Ovary (tissue), 10 donors: ENCODE measurements at places on chromosomes 13 and 19. TPM values are rescaled to one million over a fixed set of nuclear protein-coding genes. Genes with fewer than 3 reads are reported as not detected.

The DNAAF3 gene
- 0.16 TPM for polyA plus RNA-seq

The ZNF626 gene
- polyA plus RNA-seq, result 15.6 TPM

The FFAR1 gene
- 0.32 TPM for polyA plus RNA-seq

DNA sequence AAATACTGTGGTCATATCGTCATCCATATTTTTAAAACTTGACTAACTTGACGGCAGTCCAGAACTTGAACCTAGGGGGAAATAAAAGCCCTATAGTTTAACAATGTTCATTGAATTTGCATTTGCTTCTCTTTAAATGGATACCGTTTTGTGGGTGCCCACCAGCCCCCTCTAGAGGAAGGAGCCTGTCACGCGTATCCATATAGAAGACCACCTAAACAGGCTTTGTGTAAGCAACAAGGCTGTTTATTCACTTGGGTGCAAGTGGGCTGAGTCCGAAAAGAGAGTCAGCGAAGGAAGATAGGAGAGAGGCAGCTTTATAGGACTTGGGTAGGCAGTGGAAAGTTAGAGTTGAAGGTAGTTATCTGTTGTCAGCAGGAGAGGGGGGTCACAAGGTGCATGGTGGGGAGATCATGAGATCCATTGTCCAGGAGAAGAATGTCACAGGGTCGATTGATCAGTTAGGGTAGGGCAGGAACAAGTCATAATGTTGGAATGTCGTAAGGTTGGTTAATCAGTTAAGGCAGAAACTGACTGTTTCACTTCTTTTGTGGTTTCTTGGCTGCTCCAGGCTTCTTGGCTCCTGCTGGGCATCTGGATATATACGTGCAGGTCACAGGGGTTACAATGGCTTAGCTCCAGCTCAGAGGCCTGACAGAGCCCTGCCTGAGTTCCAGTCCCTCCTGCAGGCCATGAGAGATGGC is 42.5 kb upstream of the ANKRD10 start:
- no peak overlapping the region for H3K27ac ChIP-seq
- no peak for DNase-seq
- H3K4me3 ChIP-seq, result no peak overlapping the region
- peaks cover 8% of the 10 kb centered on the region for H3K4me1 ChIP-seq

- peaks cover 9% of the 10 kb centered on the region for H3K27me3 ChIP-seq
- H3K4me1 ChIP-seq, result peaks cover 1% of the 10 kb centered on the region
- no peak for DNase-seq
- H3K4me3 ChIP-seq, result no peak overlapping the region
- H3K36me3 ChIP-seq, result no peaks in the 10 kb centered on the region
Measured at GRCh38 chr19:1451916-1452801, 2.2 kb downstream of the APC2 start.

DNA sequence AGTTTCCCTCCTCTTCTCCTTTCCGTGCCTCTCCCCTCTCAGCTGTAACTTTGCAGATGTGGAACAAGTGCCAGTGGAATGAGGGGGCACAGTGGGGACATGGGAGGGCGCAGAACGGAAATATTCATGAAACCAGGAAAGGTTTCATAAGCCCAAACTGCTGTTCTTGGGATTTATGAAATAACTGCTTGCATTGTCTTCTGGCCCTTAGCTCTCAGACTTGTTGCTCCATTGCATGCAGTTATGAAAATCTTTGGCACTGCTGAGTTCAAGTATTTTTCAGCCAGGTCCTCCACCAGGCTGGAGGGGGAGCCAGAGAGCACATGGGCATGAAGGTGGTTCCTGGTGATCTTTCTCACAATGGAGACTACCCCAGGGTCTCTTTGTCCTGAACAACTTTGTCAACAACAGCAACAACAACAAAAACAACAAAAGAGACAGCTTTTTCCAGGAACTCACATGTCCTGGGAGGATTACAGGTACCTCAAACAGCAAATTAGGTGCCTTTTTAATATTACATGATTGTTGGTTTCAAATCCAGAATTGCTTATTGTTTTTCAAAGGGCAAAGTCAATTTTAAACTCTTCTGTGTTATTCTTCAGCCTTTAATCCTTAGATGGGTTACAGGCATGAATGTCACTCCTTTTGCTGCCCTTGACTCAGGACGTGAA is 1.5 kb downstream of the RGCC start:
- peaks cover 5% of the 10 kb centered on the region for H3K4me1 ChIP-seq
- no peaks in the 10 kb centered on the region for H3K36me3 ChIP-seq
- H3K27ac ChIP-seq, result no peak overlapping the region
- no peaks in the 10 kb centered on the region for H3K27me3 ChIP-seq
- peak overlapping the region; percentile 51 for H3K4me3 ChIP-seq

DNA sequence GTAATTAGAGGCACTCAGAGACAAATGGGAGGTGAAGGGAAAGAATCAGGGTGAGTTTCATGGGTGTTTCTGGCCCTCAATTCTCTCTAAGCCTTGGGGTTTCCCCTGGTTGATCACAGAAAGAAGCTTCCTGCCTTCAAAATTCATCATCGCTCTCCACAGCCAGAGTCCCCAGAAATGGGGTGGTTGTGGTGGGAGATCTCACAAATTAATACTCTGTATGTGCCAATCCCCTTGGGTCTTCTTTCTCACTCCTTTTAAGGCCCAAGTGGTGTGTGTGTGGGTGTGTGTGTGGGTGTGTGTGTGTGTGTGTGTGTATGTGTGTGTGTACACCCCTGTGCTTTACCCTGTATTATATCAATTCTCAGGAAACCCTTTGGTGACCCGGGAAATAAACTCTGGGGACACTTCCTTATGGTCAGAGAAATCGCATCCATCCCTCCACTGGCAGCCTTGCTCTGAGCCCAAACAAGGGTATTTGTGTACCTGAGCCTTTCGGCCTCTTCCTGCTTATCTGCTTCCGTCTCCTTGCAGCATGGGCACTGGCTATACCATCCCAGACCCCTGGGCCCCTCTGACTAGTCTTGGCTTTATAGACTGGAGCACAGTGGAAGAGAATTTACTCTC is 2.8 kb upstream of the FCGBP start:
- H3K4me1 ChIP-seq, result no peaks in the 10 kb centered on the region
- no peak overlapping the region for H3K27ac ChIP-seq
- H3K36me3 ChIP-seq, result no peaks in the 10 kb centered on the region
- H3K27me3 ChIP-seq, result no peaks in the 10 kb centered on the region
- no peak overlapping the region for H3K4me3 ChIP-seq

DNA sequence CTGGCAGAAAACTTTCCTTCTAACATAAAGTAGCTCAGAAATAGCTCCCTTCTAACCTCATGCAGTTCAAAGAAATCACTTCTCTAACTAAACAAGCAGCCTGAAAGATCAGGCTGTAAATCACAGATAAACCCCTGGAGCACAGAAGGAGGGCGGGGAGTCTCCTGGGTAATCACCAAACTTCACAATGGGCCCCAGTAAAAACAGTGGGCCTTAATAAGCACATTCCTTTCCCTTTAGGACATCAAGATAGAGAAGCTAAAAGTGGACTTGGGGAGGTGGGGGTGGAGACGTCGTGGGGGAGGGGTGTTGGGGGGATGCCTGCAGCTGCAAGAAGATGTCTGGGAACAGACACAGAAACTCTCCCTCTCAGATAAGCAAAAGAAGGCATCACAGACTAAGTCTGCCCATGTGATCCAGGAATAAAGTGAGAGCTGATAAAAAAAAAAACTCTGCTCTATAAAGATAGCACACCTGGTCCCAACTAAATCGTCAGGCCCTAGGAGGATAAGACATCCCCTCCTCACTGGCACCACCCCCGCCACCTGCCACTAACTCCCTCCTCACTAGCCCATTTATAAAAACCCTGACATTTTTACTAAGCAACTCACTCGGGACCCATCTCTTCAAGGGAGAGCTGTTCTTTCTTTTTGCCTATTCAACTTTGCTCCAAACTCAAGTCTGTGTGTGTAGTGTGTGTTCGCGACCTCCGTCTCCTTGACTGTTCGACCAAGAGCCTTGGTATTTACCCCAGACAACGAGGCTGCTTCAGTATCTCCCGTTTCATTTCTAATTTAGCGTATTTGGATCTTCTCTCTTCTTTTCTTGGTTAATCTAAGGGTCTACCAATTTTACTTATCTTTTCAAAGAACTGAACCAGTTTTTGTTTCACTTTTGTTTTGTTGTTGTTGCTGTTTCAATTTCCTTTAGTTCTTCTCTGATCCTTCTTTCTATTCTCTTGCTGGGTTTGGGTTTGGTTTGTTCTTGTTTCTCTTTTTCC is 31.7 kb downstream of the DNAJC15 start:
- peak overlapping the region; percentile 31 for H3K4me3 ChIP-seq
- H3K36me3 ChIP-seq, result no peaks in the 10 kb centered on the region
- no peaks in the 10 kb centered on the region for H3K27me3 ChIP-seq
- no peaks in the 10 kb centered on the region for H3K4me1 ChIP-seq

GRCh38 chr13:29953542-29953941 is 103.1 kb upstream of the UBL3 start:
- no peaks in the 10 kb centered on the region for H3K36me3 ChIP-seq
- H3K4me3 ChIP-seq, result no peak overlapping the region
- H3K27ac ChIP-seq, result no peak overlapping the region
- no peaks in the 10 kb centered on the region for H3K27me3 ChIP-seq
